Activated CD4-positive, CD25-positive, alpha-beta regulatory T cell treated with anti-CD3 and anti-CD28 coated beads, Interleukin-2, amount 50 U/mL, for 72 hours (primary cell): ENCODE measurements at places on chromosomes 12 and 14.

DNA sequence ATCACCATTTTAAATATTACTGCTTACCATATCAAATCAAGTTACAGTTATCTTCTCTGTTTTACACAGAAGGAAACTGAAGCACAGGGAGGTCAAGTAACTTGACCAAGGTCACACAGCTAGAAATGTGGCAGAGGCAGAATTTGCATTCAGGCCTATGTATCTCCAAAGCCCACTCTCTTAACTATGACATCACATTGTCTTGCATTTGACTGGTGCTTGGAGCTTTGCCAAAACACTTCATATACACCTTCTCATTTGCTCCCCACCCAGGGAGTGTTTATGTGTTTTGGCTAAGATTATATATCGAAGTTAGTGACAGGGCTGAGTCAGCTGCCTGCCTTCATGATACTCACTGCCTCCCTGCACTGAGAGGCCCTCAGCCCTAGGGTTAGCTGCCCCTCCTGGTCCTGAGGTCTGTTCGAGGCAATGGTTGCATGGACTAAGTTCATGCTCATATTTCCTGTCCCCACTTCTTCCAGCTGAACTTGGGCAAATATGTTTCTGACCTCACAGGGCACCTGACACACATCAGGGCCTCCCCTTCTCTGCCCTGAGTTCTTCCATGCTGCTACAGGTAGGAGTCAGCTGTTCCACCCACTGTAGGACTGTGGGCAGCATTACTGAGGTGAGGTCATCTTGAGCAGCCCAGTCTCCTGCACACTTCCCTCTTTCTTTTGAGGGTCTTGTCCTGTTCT is 1.8 kb downstream of the GALNT6 start:
- peak; percentile 28 for DNase-seq

DNA sequence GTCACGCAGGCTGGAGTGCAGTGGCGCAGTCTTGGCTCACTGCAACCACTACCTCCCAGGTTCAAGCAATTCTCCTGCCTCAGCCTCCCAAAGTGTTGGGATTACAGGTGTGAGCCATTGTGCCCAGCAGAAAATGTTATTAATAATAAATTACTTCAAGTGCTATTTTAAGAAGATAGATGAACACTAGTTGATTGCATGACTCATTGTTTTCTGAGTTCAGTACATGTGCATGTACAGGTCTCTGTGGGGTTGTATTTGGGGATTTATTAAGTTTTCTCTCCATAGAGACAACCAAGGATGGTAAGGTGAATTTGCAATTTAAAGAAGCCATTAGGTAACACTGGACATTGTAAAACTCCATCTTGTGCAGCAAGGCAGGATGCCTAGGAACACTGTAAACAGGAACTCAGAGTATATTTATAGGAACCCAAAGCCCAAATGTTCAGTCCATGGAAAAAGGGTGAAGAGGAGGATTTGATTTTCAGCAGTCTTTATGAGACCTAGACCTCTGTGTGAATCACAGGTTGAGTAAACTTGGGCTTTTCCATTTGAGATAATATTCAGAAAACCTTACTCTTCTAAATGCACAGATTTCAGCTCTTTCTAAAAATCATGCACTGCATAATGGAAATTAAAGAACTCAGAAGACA is 49.3 kb upstream of the TMPO start:
- no peak for DNase-seq

DNA sequence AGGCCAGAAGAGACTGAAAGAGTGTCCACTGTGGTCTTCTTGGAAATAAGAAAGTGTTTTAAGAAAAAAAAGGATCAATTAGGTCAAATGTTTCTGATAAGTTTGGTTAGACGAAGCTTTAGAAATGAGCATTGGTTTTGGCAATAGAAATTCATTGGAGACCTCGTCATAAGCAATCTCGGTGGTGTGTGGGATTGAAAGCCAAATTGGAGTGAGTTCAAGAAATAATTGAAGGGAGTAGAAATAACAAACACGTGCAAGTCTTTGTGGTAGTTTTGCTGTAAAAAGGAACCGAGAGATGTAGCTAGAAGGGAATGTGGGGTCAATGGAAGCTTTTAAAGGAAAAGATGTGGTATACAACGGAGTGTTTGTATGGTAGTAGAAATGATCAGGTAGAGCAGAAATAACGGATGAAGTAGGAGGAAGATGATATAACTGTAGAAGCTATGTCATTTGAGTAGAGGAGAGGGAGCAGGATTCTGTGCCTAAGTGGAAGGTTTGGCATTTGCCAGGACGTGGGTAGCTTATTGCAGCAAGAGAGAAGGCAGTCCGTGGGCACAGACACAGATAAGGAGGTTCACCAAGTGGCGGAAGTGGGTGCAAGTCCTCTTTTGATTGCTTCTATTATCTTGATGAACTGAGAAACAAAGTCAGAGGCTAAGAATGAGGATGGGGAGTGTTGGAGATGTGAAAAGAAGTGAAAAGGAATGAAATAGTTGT is 146.2 kb downstream of the DACT1 start:
- no peak for DNase-seq

DNA sequence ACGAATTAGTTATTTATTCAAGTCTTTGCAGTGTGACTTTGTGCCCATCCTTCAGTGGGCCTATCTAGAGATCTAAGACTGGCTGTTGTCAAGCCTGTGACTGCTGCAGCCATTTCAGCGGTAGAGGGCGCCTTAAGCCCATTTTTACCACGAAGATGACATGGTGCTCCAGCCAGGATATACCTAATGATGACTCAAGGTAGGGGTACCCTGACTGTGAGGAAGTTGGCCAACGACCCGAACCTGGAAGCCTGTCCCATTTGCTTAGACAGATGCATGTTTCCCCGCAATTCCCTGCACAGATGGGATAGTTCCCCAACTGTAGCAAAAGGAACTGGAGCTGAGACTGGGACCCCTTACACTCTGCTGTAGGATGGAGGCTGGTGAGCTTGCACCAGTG is 41.3 kb downstream of the RAB3IP start:
- no peak for DNase-seq
